Inflammatory macrophage treated with lipopolysaccharide for 4 hours (primary cell): ENCODE measurements at places on chromosomes 7 and 10.

DNA sequence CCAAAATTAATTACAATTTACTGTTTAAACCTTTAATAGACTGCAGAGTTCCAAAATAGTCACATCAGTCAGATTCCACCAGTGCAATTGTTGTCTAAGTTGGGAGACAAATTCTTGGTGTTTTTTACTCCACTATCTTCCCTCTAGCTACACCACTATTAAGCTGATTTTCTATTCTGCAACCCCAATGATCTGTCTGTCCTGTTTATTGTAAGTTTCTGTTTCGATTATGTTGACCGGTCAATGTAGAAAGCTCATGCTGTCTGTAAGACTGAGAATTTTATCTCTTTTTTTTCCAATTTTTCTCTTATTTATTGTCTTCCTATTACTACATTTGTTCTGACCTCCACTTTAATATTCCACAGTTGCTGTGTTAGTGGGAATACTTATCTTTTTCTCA lies 557.5 kb downstream of the SH2D4B start:
- DNase-seq: no peak

DNA sequence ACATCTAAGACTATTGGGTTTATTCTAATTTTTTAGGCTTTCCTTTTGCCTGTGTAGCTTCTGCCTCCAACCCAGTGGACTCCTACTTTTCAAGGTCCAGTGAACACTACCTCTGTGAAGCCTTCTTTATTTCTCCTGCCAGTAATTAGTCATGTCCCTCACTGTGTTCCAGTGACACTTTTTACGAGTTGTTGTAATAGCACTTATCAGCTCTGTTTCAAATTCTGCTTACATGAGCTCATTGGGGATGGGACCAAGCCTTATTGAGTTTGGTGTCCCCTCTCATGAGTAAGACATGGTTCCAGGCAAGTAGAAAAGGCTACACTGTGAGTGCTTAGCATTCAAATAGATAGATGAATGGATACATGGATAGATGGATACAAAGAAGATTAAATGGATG lies 184.6 kb downstream of the HIBADH start:
- no peak for DNase-seq

DNA sequence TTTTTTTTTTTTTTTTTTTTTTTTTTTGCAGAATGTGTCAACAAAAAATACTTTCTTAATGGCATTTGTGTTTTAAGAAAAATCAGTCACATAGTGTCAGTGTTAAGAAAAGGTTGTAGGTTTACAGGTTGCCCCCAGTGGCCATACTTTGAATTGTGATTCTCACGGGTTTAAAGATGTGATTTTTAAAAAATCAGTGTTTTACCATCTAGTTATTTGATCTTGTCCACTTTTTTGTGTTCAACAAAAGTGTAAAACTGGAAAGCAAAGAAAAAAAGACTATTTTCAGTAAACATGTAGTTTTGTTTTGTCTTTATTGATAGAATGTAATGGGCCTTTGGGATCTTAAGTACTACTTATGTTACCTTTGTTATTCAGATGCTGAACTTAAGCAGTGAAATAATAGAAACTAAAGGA lies 25.7 kb downstream of the SUV39H2 start:
- DNase-seq: peak; percentile 36

DNA sequence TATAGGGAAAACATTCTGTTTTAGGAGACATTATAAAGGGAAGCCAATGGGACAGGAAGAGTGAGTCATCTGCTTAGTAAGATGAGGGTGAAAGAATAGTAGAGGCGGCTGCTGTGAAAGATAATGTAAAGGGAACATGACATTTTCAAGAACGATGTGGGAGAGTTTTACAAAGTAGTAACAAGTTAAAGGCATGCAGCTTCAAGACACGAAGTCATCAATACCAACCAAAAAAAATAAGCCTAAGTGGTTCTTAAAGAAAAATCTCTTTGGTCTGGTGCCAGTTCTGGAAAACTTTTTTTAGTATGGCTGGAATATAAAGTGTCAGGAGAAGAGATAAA lies 6.1 kb downstream of the GSTO1 start:
- peak; percentile 83 for DNase-seq

- DNase-seq: no peak
These were observed 48.7 kb downstream of the STK17A start for GRCh38 chr7:43631559-43631958.

DNA sequence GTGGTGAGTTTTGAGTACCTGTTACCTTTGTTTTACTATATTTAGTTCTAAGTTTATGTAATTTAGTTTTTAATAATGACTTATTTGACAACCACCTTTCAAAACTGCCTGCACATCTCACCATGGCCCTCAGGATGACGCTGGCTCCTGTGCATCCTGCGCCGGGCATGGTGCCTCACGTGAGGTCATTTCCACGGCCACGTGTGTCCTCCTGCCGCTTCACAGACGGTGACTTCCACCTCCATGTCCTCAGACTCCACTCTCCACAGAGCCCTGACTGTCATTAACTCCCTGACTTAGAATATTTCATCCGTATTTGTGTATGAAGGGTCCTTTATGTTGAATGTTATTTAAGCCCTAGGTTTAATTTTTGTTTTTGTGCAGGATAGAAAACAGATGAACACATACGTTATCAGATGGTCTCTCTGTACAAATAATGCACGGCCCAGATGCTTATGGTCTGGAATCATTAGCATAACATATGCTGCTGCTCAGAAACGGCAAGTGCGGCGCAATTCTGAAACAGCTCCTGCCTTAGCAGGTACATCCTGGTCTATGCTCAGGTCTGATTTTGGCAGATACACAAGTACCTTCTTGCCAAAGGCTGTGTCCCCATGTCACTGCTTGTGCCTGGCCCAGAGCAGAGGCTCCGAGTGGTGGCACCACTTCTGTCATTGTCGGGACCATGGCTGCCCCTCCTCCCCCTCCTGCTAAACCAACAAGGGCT lies 155.8 kb downstream of the WDR37 start:
- no peak for DNase-seq

DNA sequence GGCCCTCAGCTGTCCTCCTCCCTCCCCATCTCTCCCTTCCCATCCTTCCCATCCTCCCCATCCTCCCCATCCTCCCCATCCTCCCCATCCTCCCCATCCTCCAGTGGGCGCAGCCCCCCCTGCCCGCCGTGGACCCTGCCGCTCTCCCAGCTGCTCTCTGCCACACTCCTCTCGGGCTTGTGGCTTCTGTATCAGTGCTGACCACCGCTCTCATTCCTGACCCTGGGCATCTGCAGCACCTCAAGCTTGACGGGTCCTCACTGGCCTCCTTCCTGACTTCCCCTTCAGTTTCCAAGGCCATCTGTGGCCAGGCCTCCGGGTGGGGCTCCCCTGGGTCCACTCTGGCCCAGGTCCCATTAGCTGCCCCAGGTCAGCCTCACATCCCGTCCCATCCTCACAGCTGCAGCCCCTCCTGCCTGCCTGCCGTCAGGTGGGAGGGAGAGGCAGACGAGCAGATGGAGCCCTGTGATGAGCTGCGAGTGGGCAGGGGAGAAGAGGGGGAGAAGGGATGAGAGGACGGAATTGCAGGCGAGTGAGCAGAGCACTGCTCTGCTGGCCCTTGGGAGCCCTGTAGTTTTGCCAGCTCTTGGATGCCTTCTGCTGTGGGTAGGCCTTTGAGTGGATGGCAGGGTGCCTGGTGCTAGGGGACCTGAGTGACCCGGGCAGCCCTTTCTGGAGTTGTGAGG lies 35.7 kb downstream of the LHPP start:
- no peak for DNase-seq

GRCh38 chr10:43076876-43077420 lies at the start of gene RET:
RET (plus strand) TSS chr10:43077069; CDS start chr10:43077259, 190 bp downstream.
- no peak for DNase-seq

GRCh38 chr10:73989594-73990150 lies 8.2 kb upstream of the VCL start:
- no peak for DNase-seq

DNA sequence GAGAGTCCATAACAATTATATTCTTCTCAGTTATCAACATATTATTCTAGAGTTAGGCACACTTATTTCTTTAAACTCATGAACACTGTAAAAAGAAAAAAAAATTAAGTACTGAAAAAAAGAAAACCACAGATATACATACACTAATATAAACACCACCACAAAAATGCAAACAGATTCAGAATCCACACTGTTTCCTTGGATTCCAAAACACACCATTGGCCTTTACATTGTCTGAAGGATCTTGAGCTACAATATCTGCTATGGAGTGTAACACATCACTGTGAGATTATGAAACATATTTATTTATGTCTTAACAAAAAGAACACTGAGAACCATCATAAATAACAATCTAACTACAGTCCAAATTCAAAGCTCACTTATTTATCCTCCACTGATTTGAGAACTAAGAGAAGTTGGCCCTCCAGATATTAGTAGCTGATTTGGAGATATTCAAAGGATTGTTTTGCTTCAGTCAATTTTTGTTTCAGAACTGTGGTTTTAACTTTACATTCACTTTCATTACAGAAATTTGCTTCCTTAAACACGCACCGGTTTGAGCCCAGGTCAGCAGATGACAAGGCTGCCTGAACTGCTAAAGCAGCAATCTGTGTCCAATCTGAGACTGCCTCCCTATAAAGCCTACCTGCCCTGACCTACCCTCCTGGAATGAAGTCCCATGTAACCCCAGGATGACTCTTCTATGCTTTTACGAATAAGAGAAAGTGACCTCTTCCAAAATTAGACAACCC lies 47.0 kb upstream of the CDK1 start:
- peak; percentile 40 for DNase-seq

- no peak for DNase-seq
These were observed 457.9 kb downstream of the DNAJB6 start for GRCh38 chr7:157794746-157795065.
